ENCODE measurements at places on chromosomes 16 and 17.

GRCh38 chr16:50389900-50390299, 21.1 kb upstream of the BRD7 start:
- DNase-seq: no peak

GRCh38 chr17:7807206-7807605, 26.8 kb upstream of the KDM6B start:
- DNase-seq: no peak

- peak; percentile 5 for DNase-seq
Observed at GRCh38 chr16:75433732-75434413, 570 bp upstream of the CFDP1 start.

GRCh38 chr16:83727751-83728352, 79.9 kb upstream of the HSBP1 start:
- no peak for DNase-seq

DNA sequence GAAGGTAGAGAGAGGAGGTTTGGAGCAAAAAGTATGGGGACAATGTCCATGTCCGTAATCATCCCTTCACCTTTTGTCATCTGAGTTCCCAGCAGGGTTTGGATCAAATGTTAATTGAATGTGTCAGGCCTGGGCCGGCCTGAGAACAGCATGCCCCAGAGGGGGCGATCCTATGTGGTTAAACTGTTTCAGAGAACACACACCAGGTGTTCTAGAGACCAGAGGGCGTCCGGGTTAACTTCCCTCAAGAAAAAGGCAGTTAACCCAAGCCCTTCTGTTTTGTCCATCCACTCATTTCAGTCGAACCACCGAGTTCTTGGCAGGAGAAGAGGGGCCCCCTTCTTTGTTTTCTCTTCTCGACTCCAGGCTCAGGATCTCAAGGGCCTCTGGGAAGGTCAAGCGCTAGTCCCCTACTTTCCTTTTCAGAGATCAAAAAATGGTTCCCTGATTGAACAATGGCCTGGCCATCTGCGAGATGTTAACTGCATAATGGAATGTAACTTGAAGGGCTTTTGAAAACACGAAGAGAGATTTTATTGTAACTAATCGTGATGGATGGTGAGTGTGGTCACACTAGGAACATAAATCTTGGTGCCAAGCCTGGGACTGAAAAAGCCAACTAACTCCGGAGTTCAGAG, 142.5 kb downstream of the IRX3 start:
- DNase-seq: no peak

- DNase-seq: no peak
Observed at GRCh38 chr17:40610359-40610758, 37.3 kb downstream of the SMARCE1 start.

DNA sequence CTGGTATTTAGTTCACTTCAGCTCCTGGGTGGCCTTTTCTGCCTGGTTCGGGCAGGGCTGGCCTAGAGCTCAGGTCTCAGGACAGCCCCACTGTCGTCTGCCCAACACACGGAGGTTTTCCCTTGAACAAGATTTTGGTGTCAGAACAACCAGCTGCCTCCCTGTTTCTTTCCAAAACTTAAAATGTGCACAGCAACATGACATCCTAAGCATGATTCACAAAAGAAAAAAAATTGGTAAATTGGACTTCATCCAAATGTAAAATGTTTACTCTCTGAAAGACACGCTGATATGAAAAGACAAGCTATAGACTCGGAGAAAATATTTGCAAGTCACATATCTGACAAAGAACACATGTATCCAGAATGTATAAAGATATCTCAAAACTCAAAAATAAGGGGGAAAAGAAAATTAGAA, 197.8 kb upstream of the CHMP6 start:
- no peak for DNase-seq

GRCh38 chr17:81252326-81252986, 13.3 kb downstream of the NDUFAF8 start:
- DNase-seq: no peak

DNA sequence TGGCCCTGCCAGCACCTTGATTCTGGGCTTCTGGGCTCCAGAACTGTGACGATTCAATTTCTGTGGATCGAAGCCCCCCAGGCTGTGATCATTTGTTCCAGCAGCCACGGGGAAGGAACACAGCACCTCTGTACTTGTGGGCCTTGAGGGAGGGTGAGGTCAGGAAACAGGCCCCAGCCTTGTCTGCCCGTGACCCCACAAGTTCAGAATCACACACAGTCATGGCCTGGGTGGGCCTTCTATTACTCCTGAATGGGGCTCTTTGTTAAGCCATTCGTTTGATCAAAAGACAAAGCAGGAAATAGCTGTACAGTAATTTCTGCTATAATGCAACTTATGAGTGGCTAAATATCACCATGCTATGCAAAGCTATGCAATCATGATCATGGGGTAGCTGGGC, 10.1 kb downstream of the ST6GALNAC2 start:
- DNase-seq: no peak

DNA sequence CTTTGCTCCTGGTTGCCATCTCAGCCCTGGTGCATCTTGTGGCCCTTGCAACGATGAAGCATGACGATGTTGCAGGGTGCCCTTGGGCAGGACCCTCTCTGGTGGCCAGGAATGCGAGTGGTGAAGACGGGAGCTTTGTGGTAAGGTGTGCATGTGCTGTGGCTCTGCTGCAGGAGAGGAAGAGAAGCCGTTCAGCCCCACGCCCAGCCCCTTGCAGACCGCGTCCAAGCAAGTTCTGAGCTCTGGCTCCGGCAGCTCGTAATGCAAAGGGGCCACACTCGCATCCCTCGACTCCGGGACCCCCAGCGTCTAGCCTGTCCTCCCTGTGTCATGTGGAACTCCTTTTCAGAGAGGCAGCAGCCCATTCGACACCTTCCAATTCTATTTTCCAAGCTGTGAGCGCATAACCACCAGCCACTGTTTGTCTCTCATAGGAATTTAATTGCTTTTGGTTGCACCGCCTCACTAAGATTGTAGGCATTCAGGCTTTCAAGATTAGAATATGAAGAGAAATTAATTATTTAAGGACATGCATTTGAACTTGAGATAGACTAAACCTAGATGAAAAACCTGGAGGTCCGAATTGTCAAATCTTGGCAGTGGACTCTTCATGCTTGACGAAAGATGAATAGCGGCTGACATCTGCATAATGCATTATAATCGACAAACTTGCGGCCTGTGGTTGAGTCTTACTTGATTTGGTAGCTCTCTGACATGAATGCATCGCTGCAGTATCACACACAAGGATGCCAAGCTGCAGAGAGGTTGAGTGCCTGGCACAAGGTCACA, 21.1 kb upstream of the KCNG4 start:
- no peak for DNase-seq

DNA sequence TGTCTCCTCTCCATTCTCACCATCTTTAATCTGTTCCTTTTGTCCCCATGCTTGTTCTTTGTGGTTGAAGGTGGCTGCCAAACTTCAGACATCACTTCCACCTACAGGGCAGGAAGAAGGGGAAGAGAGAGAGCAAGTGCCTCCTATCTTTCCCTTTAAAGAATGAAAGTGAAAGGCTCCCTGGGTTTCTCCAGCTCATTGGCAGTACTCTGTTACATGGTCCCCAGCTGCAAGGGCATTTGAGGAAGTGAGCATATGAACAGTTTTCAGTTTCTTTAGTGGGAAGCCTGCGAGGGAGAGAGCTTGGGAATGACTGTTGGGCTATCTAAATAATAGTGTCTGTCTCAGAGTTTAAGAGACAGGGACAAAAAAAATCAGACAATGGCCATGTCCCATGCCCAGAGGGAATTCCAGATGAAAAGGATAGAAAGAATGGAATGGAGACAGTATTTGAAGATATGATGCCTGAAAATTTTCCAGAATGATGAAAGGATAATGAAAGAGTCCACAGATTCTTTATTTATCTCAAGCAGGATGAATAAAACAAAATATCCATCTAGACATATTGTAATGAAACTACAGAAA, 159.9 kb downstream of the LGALS9B start:
- DNase-seq: no peak

- DNase-seq: no peak
Observed at GRCh38 chr16:57720142-57720575, 15.4 kb upstream of the KATNB1 start.

DNA sequence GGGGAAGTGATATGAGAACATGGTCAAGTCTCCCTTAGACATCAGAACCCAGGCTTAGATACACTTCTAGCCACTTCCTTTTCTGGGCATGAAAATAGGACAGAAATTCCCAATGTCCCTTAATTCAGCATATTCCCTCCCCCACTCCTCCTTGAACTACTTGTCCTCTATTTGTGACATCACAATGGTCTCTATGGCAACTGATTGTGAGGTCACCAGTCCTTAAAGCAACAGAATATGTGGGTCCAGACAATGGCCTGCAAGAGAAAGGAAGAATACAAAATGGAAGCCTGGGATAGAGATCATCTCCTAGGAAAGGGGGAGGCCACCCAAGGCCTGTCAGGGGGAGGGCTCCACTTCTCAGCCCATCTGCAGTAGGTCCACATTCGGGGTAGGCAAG, 6.7 kb upstream of the SEZ6 start:
- no peak for DNase-seq

DNA sequence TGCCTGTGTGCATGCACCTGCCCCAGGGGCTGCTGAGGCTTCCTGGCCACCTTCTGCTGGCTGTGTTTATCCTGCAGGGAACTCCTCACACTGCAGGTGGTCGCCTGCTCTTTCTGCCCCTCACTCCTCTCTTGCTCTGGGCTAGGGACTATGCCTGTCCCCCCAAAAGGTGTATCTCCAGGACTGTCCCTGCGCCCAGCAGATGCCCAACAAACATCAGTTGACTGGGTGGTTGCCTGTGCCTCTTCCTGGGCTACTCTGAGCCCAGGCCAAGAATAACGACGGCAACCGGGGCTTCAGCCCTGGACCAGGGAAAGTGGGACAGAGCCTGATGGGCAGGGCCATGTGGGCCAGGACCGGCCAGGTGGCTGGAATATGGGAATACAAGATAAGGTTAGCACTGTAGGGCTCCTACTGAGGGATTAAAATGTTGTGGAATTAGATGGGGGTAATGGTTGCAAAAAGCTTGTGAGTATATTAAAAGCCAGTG, 55.4 kb downstream of the VAC14 start:
- DNase-seq: no peak

DNA sequence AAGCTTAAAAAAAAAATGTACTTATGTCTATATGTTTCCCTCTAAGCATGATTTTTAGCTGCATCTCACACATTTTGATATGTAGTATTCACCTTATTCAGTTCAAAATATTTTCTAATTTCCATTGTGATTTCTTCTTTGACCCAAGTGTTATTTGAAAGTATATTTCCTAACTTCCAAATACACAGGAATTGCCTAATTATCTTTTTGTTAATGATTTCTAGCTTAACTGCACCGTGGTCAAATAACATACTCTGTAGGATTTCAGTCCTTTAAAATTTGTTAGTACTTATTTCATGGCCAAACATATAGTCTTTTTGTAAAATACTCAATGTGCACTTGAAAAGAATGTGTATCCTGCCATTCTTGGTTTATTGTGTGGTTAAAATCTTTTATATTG, 11.3 kb downstream of the TMEM220 start:
- DNase-seq: no peak

DNA sequence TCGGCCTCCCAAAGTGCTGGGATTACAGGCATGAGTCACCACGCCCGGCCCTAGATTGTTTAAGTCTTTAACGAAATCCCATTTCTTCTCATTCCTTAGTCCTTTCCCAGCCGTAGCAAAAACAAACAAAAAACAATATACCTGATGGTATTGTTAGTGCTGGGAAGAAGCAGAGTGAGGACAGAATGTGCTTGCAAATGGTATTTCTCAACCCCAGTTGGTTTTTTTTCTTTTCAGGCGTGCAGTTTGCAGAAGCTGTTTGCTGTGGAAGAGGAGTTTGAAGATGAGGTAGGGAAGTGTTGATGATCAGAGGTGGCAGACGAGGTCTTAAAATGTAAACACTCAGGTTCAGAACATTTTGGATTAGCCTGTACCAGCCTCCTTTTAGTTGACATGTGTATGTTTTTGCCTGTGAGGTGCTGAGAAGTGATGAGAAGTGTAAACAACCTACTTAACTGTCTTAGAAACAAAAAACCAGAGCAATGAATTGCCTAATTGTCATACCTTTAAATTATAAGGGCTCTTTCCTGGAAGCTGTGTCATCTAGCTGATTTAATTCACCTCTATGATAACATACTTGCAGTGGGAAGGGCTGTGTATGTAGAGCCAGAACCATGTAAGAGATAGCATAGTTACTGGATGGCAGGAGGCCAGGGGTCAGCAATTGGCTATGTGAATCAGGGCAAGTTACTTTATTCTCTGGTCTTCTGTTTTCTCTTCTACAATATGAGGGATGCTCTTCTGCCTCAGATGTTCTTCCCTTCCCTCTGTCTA, 3.4 kb downstream of the HROB start:
- no peak for DNase-seq

- DNase-seq: no peak
Observed at GRCh38 chr17:69723741-69724140, 309.2 kb downstream of the MAP2K6 start.

DNA sequence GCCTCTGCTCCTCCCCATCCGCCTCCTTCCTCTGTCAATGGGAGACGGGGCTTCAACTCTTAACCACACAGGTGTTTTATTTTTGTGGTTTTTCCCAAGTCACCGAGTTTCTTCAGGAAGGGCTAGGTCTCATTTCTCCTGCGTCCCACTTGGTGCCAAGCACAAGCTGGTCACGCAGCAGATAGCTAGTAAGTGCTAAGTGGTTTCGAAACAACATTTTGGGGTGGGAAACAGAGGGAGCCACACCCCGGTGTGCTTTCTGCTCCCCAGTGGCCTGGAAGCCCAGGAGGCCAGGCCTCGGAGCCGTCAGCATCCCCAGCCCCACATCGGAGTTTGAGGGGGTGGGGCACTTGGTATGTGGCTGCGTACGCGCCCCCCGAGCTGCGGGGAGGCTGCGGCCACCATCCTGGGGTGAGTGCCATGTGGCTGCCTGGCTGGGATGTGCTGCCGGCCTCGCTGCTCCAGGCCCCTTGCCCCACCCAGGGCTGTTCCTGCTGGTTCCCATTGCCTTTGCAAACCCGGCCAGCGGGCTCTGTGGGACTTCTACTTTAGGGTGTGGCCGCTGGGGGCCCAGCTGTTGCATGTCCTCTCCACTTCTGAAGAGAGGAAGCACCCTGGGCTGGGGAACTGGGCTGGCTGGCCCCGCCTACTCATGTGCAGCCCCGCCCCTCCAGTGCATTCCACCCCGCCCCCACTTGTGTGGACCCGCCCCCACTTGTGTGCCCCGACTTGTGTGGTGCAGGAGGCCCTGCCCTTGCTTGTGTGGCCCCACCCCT, 55.6 kb downstream of the BAIAP2 start:
- DNase-seq: no peak

- no peak for DNase-seq
Observed at GRCh38 chr16:81179219-81179618, 59.3 kb upstream of the BCO1 start.

DNA sequence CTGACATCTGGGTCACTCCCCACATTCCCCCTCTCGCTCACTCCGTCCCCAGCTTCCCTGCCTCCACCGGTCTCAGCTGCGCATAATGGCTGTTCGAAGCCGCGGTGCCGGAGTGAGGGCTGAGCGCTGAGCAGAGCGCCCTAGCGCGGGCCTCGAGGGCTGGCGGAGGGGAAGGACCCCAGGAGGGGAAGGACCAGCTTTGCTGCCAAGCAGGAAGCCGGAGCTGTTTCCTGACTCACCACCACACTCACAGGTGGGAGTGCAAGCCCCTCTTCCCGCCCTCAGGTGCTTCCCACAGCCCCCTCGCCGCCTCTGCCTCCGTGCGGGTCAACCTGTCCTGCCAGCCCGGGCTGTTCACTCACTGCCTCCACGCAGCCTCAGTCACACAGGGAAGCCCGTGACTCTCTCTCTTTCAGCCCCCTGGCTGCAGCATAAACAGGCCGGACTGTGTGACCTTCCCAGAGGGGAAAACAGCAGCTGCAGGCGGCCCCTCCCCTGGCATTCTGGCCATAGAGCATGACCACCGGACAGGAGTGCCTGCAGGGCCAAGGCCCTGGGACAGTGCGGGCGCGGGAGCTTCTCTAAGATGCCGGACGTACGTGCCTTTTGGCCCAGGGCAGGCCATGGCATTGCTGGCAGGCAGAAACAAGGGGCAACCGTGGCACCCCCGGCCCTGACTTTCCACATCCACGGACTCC, 23.7 kb downstream of the SLC43A2 start:
- no peak for DNase-seq

Measured in NCI-H2081 treated with DMSO at 0.1 percent for 48 hours (cell line).